ENCODE measurements at places on chromosomes 2 and 18.

- no peak for DNase-seq
These were observed 124.3 kb upstream of the FOSL2 start for GRCh38 chr2:28268386-28268785.

DNA sequence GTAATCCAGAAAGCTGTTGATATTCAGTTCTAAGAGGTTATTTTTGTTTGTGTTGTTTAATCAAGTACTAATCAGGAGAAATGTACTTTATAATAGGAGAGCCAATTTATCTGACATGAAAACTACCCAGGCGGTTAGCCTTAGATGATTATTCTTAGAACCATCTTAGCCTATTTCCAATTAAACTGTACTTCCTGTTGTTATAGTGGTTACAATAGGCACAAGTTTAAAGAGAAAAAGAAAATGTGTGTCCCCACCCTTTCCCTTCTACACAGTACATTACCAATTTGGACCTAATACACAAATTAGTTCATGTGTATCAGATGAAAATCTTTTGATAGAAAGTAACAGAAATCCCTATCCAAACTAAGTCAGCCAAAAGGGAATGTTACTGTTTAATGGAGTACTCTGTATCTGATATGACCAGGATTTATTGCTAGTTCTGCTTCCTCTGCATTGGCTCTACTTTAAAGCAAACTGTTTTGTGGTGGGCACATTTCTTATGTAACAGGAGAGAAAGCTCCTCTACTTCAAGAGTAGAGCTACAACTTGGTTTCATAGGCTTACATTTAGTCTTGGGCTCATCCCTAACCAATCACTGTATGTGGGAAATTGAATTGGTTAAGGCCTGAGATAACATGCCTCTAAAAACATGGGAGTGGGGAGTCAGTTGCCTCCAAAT lies 217.9 kb downstream of the UBE2E3 start:
- DNase-seq, result no peak

DNA sequence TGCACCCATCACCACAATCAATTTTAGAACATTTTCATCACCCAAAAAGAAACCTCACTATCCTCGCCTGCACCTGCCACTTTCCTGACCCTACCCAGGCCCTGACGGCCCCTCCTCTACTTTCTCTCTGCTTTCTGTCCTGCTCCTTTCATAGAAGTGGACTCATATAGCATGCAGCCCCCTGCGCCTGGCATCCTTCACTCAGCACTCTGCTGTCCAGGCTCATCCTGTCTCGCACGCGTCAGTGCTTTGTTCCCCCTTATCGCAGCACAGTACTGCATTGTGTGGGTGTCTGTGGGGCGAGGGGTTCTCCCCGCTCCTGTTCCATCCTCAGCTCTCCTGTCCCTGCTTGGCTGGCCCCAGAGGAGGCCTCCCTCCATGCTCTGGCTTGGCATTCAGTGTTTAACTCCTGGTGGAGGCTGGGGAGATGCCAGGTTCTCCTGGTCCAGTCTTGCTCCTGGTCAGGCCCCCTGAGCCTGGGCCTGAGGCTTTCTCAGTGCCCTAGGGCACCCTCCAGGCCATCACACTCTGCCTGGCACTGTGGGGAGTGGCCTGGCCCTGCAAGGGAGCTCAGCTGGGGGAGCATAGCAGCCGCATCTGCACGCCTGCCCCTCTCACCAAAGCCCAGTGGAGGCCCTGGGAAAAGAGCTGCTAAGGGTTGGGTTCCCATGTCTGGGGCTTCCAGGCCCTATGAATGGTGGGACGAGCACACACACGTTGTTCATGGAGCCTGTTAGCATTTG lies 6.6 kb upstream of the TUBB6 start:
- no peak for DNase-seq

GRCh38 chr18:3264362-3264761 lies 2.4 kb downstream of the MYL12B start:
- no peak for DNase-seq

GRCh38 chr2:194602750-194603149 lies 1054.3 kb upstream of the SLC39A10 start:
- no peak for DNase-seq

- no peak for DNase-seq
These were observed 95.1 kb upstream of the GPC1 start for GRCh38 chr2:240340361-240340761.

GRCh38 chr2:204060841-204061240 lies 124.3 kb downstream of the ICOS start:
- DNase-seq, result no peak

GRCh38 chr2:107383691-107384090 lies 443.0 kb upstream of the RGPD4 start:
- DNase-seq, result no peak

- DNase-seq, result no peak
These were observed 43.1 kb upstream of the TGFA start for GRCh38 chr2:70596739-70597138.

GRCh38 chr2:232528746-232529460 lies 2.9 kb downstream of the CHRND start:
- no peak for DNase-seq

DNA sequence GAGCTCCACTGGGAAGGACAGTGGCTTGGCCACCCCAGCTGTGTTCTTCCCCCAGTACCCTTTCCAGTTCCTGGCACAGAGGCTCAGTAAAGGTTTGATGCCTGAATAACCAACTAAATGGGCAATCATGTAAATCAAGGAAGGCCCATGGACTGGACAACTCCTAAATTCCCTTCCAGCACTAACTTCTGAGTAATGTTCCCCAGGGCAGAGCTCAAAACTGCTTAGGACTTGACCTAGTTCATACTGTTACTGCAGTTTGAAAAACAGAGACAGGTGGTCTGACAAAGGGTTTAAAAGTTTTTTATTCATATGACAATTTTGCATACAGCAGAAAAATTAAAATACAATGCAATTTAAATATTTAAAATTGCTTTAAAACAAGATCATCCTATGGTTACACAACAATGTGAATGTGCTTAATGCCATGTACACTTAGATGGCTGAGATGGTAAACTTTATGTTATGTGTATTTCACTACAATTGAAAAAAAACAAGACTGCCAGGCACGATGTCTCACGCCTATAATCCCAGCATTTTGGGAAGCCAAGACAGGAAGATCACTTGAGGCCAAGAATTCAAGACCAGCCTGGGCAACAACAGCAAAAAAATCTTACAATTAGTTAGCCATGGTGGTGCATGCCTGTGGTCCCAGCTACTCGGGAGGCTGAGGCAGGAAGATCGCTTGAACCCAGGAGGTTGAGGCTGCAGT lies 26.2 kb downstream of the PCBP1 start:
- DNase-seq, result no peak

DNA sequence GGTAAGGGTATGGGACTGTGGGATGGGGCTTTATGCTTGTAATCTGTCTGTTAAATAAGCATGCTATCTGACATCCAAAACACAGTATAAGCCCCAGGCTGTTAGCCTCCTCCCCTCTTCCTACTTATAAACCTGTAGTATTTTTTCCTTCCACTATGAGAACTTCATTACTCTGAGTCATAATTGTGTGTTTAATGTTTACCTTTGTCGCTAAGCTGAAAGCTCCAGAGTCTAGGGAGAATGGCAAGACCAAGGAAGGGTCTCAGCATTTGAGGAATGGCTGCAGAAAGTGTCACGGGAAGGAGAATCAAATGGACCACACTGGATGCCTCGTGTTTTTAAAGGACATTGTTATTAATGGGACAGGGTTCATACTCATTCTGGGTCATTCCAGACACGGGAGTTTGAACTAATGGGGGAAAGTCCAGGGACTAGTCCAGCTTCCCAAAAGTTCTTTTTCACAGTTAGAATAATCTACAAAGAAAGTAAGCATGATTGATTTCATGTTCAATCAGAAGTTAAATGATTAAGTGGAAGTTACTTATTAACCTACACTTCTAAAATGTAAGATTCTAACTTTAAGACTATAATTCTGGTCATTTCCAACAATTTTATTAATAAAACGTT lies 292.2 kb downstream of the AFF3 start:
- no peak for DNase-seq

DNA sequence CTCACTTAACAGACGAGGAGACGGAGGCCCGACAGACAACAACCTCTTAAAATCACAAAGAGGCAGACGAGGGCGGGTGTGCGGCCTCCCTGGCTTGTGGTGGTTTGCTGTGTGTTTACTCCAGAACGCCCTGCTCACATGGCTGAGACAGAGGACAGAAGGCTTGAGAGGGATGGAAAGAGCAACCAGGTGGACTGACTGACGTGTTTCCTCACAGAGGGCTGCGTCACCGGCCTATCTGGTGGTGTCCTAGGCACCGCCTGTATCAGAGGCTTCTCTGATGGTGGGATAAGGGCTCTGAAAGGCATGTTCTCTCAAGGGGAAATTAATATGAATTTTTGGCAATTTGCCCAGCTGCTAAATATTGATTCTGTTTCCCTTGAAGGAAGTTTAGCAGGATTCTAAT lies 47.0 kb upstream of the RALBP1 start:
- DNase-seq, result no peak

DNA sequence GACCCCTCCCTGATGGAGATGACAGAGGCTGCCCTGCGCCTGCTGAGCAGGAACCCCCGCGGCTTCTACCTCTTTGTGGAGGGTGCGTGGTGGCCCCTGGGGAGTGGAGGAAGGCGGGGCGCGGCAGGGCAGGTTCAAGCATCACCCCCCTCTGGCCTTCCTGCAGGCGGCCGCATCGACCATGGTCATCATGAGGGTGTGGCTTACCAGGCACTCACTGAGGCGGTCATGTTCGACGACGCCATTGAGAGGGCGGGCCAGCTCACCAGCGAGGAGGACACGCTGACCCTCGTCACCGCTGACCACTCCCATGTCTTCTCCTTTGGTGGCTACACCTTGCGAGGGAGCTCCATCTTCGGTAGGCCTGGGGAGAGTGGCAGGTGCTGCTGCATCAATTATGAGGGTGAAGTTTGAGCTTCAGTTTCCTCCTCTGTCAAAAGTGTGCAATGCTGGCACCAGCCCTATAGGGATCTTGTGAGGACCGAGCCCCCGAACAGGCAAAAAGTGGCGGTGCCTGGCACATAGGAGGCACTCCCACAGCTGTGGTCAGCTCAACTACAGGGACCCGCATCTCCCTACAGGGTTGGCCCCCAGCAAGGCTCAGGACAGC lies 2.2 kb downstream of the ALPI start:
- DNase-seq, result no peak

GRCh38 chr2:163182764-163183354 lies 344.3 kb upstream of the KCNH7 start:
- no peak for DNase-seq

DNA sequence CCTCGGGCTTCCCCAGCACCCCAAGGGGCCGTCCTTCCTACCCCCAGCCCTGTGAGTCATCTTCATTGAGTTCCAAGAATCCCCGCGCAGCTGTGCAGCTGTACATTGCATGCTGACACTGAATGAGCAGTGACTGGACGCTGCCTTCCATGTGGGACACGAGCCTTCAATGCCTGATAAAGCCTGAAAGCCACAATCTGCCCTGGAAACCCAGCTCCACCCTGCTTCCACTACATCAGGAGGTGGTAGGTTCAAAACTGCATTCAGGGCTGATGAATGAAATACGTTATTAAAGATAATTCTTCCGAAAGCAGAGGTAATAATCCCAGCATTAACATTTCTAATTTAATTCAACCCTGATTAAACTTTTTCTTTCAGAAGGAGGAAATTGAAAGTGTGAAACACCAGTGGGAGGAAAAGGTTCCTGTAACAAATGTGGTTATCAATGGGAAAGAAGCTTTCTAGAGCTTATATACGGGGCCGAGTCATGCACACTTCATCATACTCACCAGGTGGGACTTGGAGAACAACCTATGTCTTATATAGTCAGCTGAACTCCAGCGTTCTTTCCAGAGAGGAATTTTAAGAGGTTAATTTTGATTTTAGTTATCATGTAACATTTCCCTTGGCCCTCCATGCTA lies 360.1 kb downstream of the LPIN1 start:
- DNase-seq, result no peak

GRCh38 chr18:32730620-32731091 lies 42.2 kb downstream of the KLHL14 start:
- DNase-seq, result peak; percentile 42

DNA sequence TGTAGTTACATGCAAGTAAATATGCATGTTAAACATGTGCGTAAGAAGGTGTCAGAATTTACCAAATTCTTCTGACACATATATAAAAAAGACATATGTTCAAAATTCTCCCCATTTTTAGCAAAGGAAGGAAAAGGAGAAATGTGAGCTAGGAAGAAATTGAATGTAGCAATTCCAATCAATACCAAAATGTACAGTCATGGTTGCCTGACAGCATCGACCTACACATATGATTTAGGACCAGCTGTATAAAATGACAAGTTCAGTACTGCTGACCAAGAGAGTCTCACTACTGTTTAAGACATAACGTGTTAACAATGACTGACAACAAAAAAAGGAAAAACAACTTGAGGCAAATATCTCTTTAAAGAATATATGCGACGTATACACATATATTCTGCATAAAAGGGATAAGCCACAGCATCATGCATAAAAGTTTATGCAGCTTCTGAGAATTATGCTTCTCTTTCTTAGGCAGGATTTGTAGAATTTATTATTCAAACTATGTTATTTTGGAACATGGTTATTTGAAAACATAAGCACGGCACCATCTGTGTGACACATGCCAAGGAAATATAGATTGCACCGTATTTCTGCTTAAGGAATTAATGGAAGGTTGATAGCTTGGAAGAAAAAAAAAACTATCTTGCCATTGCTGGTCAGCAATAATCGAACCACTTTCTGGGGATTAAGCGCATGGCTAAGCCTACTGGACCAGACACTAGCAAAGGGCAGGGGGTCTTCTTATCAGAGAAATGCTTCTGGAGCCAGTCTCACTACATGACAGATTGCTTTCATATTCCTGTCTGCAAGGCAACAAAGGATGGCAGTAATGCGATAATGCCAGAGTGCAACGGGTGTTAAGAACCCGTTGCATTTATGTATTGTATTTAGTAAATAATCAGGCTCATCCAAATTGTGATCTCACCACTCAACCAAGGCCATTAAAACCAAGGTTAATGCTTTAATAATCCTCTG lies 154.0 kb downstream of the WDPCP start:
- no peak for DNase-seq

- peak; percentile 7 for DNase-seq
These were observed 49.9 kb upstream of the DAPL1 start for GRCh38 chr2:158745067-158745865.

DNA sequence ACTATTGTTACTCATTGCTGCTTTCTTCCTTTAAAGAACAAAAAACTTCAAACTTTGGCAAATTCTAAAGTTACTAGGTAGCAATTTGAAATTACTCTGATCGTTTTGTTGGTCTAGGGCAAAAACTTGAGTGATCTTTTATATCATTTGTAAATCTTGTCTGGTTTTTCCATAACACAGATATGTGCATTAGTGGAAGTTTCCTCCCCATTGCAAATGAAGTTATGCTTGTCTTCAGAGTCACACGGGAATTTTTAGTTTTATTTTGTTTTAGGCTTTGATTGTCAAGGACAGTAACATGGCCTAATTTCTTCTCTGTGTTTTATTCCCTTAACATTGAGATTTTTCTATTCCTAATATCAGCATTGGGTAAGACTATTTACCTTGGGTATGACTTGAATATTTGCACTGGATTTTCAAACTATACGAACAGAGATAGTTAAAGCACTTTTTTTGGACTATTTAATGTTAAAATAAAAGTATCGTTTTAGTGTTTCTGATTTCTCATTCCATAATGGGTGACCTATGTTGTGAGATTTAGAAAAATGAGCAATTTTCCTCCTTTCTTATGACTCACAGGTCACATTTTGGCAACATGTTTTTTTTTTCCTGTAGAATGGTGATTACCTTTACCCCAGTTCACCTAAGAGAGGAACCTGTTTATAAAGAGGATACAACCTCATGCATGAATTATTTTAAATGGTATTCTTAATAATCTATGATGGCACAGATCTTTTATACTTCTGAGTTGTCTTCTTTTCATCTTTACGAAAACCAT lies 65.0 kb downstream of the BABAM2 start:
- DNase-seq, result no peak

- no peak for DNase-seq
These were observed 41.8 kb downstream of the CFAP221 start for GRCh38 chr2:119586085-119586484.

All from CD4-positive, alpha-beta T cell (primary cell).